Stimulated activated CD4-positive, alpha-beta T cell treated with anti-CD3 and anti-CD28 coated beads, Interleukin-4, amount 100 ng/mL, for 48 hours (primary cell): ENCODE measurements at places on chromosomes 7 and 10.

- no peak for DNase-seq
Observed at GRCh38 chr10:46235705-46236545, 50.9 kb upstream of the ANTXRL start.

DNA sequence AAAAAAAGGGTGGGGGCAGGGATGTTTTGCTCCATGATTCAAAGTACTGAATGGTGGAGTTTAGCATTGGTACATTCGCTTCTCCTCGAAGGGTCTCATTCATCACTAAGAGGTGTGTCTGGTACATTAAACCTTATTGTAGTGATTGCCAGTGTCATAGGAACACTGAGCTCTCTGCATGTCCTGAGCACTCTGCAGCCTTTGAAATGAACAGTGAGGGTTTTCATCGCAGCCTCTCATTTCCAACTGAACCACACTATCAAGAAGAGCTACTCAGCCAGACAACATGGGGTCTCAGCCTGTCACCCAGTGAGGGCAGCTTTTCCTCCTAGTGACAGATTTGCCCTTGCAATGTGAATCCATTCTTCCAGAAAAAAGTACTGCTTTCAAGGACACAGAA lies 7.6 kb upstream of the DEPP1 start:
- no peak for DNase-seq

- DNase-seq, result no peak
Observed at GRCh38 chr10:65628493-65629139, 1297.2 kb upstream of the LRRTM3 start.

- no peak for DNase-seq
Observed at GRCh38 chr7:77479536-77480088, 57.5 kb upstream of the PTPN12 start.

GRCh38 chr7:26664274-26664673 lies 200.1 kb downstream of the SKAP2 start:
- no peak for DNase-seq

GRCh38 chr7:85669225-85669624 lies 482.4 kb upstream of the SEMA3D start:
- no peak for DNase-seq

GRCh38 chr10:95560278-95561176 lies 644 bp downstream of the SORBS1 start:
- peak; percentile 12 for DNase-seq

- DNase-seq, result no peak
Observed at GRCh38 chr7:80848841-80849240, 70.0 kb downstream of the SEMA3C start.

DNA sequence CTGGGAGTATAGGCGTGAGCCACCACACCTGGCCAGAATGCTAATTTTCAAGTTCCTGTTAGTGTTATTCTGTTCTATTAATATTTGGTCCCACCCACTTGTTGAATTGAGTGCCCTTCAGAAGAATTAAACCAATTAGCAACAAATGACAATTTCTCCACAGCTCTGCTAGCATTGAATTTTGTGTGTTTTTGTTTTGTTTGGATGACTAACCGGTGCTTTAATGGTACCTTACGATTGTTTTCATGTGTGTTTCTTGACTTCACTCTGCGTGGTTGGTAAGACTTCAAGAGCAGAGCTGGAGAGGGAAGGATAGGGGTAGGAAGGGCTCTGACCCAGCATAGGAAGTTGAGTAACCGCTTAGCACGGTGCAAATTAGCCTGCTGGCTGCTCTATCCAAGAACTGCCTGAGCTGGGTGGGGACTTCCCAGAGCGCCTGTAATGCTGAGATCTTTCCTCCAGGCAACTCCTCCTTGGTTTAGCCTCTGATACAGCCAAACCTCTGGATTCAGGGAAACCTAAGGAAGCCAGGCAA lies 4.6 kb downstream of the ARPC1B start:
- DNase-seq, result no peak

DNA sequence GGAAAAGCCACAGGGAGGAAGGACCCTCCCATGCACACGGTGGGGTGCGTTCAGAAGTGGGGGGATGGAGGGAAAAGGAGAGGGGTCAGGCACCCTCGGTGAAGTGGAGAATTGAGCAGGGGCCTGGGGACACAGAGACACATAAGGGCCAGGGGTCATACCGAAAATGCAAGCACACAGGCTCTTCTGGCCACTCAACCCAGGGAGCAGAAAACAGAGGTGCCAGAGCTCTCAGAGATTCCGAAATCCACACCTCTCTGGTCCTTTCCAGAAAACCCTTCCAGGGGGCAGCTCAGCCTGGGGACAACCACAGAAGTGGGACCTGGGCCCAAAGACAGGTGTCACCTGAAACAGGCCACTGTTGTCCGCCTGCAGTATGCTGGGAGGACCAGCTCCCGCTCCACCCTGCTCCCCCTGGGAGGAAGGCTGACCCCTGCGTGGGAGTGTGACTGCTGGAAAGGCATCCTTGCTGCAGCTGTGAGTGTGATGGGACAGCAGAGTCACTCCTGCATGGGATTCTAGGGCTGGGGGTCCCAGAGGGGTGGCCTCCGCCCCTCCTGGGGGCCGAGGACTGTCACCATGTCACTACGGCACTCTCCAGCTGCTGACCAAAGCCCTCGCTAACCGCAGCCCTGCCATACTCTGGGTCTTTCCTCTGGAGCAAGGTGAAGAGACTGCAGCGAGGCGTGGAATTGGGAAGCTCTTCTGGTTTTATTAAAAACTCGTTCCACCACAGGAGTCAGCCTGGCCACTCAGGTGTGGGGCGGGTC lies 63.1 kb downstream of the TMEM209 start:
- DNase-seq, result no peak

DNA sequence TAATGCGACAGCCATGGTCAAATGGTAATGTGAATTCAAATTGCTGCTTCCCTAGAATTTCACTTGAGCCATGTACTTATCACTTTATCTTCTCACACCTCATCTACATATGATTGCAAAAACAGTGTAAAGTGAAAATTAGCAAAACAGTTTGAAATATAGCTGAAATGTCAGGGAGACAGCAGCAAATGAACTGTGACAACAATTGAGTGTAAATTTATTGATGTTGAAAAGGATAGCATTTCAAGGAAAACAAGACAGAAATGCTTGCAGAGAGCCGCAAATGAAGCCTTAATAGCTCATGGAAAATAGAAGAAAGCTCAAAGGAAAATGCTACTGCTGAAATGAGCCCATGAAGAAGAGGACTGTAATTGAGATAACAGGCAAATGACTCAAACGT lies 516.2 kb upstream of the POT1 start:
- no peak for DNase-seq

DNA sequence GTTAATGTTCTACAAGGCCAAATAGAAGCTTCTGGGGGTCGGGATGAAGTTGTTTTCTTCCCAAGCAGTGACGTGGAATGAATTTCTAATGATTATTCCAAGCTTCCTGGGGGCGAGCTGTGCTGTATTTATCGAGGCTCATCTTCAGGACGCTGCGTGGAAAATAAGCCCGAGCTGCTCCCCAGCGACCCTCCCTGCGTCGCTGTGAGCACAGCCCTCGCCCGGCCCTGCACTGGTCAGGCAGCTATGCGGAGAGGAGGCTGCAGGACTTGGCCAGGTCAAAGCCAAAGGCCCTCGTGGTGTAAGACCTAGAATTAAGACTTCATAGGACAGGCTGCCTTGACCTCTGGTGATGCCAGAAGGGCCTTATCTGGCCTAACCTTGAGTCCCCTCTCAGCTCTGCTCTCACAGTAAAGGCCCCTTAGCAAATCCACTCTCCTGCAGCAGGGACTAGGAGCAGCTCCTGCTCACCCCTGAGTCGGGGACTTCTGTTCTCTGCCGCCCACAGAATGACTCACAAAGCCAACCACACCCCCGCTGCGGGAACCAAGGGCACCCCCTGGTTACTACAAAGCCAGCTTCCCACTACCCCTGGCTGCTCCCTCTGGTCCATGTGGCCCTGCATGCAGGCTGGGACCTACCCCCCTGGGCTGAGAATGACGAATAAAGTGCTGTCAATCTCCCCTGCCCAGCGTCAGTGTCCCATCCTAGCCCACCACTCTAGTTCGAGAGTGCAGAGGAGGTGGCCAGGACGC lies 501.6 kb downstream of the TCERG1L start:
- DNase-seq, result no peak
